ENCODE measurements at places on chromosomes 12 and 14.

- DNase-seq: no peak
Measured at GRCh38 chr14:65961004-65961403, 525.2 kb upstream of the CCDC196 start.

GRCh38 chr14:74464785-74465184, 28.3 kb downstream of the NPC2 start:
- DNase-seq: no peak

DNA sequence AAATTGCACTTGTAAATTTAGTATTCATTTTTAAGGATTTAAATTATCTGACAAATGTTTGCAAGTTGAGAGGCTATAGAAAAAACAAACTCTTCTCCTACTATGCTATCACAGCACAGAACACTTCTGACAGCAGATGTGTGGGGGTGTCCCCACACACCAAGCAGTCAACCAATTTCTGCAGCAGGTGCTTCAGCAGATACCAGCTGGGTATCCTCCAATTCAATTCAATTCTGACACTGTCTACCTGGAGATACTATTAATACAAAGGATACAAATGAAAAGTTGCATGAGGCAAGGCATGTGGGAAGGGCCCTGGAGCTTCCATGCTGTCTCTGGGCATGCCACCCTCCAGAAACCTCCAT, 35.1 kb downstream of the PCNX1 start:
- no peak for DNase-seq

GRCh38 chr12:122851820-122852219, 16.6 kb downstream of the HIP1R start:
- peak; percentile 49 for DNase-seq

DNA sequence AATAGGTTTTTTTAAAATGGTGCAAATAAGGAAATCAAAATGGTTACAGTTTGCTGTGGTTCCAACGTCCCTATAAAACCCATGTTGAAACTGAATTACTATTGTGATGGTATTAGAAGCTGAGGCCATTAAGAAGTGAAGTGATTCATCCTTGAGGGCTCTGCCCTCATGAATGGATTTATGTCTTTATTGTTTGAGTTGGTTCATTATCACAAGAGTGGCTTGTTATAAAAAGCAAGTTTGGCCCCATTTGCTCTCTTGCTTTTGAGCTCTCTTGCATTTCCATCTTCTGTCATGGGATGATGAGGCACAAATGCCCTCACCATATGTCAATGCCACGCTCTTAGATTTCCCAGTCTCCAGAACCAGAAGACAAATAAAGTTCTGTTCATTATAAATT, 62.3 kb downstream of the PRKD1 start:
- DNase-seq: no peak

- no peak for DNase-seq
Measured at GRCh38 chr14:89336338-89336737, 80.7 kb downstream of the FOXN3 start.

- DNase-seq: no peak
Measured at GRCh38 chr12:100445081-100445481, 28.6 kb upstream of the NR1H4 start.

GRCh38 chr12:49133590-49133989, 2.4 kb upstream of the TUBA1B start:
- DNase-seq: no peak

- DNase-seq: no peak
Measured at GRCh38 chr12:47394070-47394469, 311.8 kb downstream of the RPAP3 start.

Data from astrocyte of the cerebellum (primary cell).